ENCODE measurements at places on chromosomes 5 and 9.

- no peak for DNase-seq
Measured at GRCh38 chr9:6905850-6906375, 148.1 kb downstream of the KDM4C start.

GRCh38 chr9:134175291-134175807, 11.0 kb upstream of the RNU6ATAC start:
- DNase-seq, result no peak

- DNase-seq, result peak; percentile 75
Measured at GRCh38 chr5:34474573-34475021, 181.5 kb upstream of the RAI14 start.

GRCh38 chr9:84828046-84828445, 158.5 kb downstream of the NTRK2 start:
- DNase-seq, result no peak

DNA sequence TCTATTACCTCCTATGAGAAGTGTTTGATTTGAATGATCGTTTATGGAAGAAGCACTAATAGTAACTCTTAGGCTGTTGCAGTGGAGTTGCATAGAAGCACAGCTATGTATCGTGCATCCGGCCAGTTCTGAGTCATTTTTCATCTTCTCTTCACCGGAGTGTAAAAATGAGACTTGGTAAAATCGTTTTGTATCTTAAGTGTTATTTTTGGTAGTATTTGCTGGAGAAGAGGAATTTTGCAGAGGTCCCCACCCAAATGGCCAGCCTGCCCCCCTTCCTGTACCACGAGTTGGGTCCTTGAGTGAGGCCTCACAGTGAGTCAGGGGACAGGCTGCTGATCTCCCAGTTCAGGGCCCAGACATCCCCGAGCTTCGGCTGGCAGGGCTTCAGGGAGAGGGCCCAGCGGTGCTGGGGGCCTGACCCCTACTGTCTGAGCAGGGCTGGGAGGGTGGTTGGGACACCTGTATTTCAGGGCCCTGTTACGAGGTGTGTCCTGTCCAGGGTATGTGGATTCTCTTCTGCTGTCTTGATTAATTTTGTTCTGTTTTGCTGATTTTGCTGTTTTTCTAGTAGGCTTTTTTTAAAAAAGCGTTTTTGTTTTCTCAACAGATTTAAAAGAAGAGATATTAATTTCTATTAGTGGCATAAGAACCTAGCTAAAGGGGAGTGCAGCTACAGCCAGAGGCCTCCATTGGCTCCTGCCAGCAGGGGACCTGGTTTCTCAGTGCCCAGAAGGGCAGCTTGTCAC, 210.8 kb downstream of the TRIO start:
- DNase-seq, result no peak

- DNase-seq, result no peak
Measured at GRCh38 chr9:101083448-101084202, 55.1 kb downstream of the PLPPR1 start.

- DNase-seq, result peak; percentile 11
Measured at GRCh38 chr9:14433351-14434157, 119.6 kb upstream of the NFIB start.

GRCh38 chr5:17951392-17952169, 317.3 kb downstream of the TAF11L14 start:
- no peak for DNase-seq

- DNase-seq, result no peak
Measured at GRCh38 chr5:168254013-168254693, 37.3 kb upstream of the WWC1 start.

Data from kidney glomerular epithelial cell (primary cell).